ENCODE measurements at places on chromosomes 11 and 22.

DNA sequence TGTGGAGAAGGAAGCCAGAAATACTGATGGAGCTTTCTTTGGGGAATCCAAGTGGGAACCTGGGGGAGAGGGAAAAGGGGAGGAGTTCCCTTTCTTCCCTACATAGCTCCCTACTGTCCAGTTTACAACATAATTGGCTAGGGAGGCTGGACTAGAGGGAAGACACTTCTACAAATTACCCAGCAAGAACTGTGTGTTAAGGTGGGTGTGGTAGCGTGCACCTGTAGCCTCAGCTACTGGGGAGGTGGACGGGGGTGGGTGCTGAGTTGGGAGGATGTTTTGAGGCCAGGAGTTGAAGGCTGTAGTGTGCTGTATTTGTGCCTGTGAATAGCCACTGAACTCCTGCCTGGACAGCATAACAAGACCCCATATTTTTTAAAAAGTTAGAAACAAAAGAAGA is 74.0 kb downstream of the NAV2 start:
- DNase-seq: no peak

DNA sequence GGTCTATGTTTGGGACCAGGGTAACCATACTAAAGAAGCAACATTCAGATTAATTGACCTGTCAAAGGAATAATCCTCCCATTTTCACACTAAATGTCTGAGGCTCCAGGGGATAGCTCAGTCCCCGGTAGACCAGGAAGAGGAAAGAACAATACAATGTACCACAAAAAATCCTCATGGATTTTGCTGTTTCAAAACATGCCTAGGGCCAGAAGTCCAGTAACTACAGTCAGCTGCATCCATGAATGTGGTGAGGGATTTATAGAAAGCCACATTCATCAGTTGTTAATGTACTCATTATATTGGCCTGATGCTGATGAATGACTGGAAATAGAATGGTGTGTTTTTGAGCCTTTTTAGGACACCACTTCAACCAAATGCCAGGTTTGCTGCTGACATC is 6.9 kb upstream of the ETS1 start:
- DNase-seq: no peak

DNA sequence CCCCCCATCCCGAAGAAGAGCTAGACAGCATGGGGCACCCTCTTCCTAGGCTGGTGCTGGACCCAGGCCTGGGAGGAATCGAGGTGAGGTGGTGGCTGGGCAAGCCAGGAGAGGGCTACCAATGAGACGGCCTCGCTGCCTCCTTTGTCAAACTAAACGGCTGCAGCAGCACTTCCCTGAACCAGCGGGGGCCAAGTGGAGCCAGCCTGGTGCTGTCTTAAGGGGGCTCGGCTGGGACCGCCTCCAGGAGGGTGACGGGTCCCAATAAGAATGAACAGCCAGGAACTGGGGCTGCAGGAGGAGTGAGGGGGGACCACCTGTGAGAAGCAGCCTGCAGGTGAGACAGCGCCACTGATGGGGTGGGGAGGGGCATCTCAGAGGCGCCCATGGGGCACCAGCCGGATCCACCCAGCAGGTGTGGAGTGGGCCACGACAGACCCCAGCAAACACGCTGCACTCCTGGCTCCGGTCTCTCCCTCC is 17.1 kb downstream of the IFT27 start:
- DNase-seq: no peak

- DNase-seq: no peak
Observed at GRCh38 chr22:50227579-50228215, 17.1 kb downstream of the TUBGCP6 start.

- DNase-seq: no peak
Observed at GRCh38 chr22:46906326-46907045, 144.0 kb downstream of the TBC1D22A start.

GRCh38 chr11:3860375-3860774 is 4.9 kb downstream of the STIM1 start:
- DNase-seq: no peak

DNA sequence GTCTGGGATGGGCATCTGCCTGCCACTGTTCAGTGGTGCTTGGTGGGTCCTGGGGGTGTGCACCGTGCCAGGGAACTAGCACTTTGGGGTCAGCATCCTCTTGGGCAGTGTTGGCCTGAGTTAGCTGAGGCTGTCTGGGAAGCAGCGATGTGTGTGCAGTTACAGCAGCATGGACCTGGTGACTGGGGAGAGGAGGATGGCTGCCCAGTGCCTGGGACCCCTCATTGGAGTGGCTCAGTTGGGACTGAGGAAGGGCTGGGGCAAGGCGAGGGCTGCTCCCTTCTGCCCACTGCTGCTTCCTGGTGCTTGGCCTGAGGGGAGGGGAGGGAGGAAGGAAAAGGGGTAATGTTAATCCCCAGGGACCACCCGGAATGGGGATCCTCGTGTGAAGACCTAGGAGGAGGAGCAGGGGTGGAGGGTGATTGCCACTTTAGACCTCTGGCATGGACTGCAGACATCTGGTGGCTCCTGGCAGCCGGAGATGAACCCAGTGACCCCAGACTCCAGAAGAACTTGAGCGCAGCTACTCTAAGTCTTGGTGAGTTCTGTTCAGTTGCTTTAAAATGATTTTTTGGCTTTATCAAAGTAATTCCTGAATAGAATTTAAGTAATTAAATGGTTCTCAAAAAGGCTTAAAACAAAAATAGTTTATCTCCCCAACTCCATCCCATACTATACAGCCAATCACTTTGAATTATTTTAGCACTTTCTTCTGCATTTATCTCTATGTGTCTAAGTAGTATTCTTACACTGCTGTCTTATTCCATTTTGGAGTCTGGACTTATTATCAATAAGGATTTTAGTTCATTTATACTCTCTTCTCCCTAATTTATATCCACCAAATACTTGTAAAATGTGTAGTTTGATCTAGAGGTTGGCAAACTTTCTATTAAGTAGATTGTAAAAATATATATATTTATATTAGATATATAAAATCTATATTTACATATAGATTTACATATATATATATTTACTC is 15.4 kb upstream of the TMEM191C start:
- no peak for DNase-seq

Measured in HCEC 1CT (cell line).